ENCODE measurements at places on chromosomes 2 and 18. TPM values are rescaled to one million over a fixed set of nuclear protein-coding genes. Genes with fewer than 3 reads are reported as not detected.

GRCh38 chr18:37400802-37401201 is 164.8 kb downstream of the CELF4 start:
- H3K27me3 ChIP-seq, result no peaks in the 10 kb centered on the region
- no peak overlapping the region for H3K27ac ChIP-seq
- no peak for DNase-seq
- H3K4me3 ChIP-seq, result no peak overlapping the region

- H3K4me3 ChIP-seq, result no peak overlapping the region
- H3K27me3 ChIP-seq, result no peaks in the 10 kb centered on the region
- peaks cover 24% of the 10 kb centered on the region for H3K4me1 ChIP-seq
- H3K27ac ChIP-seq, result no peak overlapping the region
- DNase-seq, result no peak
These were observed 35.0 kb downstream of the RTN4 start for GRCh38 chr2:55014962-55015939.

Gene CHMP1B
- 35.3 TPM for total RNA-seq

DNA sequence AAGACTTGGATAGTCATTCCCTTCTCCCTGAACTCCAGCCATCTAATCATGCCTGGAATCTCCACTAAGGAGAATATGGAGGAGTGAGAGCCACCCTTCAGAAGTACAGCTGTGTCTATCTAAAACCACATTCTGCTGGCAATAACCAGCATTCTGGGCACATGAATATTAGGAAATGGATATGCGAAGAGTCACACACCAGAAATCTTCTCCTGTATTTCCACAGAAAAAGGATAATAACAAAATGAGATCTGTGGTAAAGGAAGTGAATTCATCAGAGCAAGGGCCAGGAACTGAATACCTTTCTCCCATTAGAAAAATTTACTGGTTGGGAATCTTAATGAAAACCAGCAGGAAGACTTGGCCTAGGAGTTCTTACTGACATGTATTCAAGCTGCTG is 218.8 kb downstream of the SCG2 start:
- no peak overlapping the region for H3K4me3 ChIP-seq
- no peak for DNase-seq
- H3K27me3 ChIP-seq, result no peaks in the 10 kb centered on the region
- no peaks in the 10 kb centered on the region for H3K4me1 ChIP-seq
- no peaks in the 10 kb centered on the region for H3K36me3 ChIP-seq

Gene TWSG1
- 21.5 TPM for total RNA-seq

DNA sequence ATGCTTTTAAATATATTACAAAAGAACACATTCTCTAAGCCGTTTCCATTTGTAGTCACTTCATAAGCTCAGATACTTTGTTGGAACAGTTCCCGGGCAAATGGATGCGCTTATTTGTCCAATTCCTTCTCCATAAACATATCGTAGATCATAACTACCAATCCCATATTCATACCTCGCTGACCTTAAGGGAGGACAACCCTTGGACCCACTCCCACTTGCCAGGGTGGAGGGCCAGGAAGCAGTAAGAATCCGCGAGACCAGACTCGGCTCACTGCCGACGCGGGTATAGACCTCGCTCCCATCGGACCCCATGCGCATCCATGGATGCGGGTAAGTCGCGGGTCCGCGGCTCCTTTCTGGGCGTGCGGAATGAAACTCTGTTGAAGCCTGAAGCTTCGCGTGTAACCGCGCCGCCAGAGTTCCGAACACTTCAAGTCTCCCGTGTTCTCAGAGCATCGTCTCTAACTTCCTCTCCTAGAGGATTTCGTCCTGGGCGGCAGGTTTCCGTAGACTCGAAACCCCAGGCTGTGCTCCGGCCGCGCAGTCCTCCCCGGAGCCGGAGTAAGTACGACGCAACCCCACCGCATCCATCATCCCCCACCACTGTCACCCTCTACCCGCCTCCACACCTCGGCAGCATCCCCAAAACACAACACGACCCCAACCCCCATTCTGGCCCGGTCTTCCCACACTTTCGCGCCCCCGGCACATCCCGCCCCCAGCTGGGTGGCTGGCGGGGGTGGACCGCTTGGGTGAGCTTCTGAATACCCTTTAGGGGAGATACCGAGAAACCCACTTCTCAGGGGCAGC is 1.1 kb downstream of the DSC3 start:
- no peaks in the 10 kb centered on the region for H3K36me3 ChIP-seq
- DNase-seq, result no peak
- peak overlapping the region; percentile 93 for H3K27ac ChIP-seq
- peaks cover 70% of the 10 kb centered on the region for H3K4me1 ChIP-seq
- H3K27me3 ChIP-seq, result peaks cover 3% of the 10 kb centered on the region

- H3K27ac ChIP-seq, result no peak overlapping the region
- H3K27me3 ChIP-seq, result no peaks in the 10 kb centered on the region
- peaks cover 53% of the 10 kb centered on the region for H3K36me3 ChIP-seq
- H3K4me3 ChIP-seq, result no peak overlapping the region
- DNase-seq, result no peak
These were observed 31.6 kb downstream of the TRAPPC12 start for GRCh38 chr2:3411103-3411502.
